Progenitor cell of endocrine pancreas (in vitro differentiated cells): ENCODE measurements at places on chromosomes 6 and 20.

DNA sequence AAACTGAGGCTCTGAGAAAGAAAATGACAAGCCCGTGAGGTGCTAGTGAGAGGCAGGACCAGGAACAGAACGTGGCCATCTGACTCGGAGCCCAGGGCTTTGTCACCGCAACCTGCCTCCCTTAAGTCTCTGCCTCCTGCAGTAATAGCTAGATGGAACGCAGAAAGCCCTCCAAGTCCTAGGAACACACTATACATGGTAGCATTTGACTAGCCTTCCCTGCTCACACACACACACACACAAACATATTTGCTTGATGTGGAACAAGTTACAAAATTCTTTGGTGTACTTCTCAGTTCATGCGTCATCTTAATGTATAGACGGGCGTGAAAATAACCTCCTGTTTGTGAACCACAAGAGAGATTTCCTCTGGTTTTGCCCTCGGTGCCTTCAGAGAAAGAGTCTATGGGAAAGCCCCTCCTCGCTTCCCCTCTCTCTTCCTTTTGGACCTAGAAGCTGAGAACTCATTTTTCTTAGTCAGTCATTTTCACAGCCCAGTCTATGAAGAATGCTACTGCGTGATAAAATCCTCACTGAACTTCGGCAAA lies 38.8 kb downstream of the C6orf52 start:
- DNase-seq = no peak

DNA sequence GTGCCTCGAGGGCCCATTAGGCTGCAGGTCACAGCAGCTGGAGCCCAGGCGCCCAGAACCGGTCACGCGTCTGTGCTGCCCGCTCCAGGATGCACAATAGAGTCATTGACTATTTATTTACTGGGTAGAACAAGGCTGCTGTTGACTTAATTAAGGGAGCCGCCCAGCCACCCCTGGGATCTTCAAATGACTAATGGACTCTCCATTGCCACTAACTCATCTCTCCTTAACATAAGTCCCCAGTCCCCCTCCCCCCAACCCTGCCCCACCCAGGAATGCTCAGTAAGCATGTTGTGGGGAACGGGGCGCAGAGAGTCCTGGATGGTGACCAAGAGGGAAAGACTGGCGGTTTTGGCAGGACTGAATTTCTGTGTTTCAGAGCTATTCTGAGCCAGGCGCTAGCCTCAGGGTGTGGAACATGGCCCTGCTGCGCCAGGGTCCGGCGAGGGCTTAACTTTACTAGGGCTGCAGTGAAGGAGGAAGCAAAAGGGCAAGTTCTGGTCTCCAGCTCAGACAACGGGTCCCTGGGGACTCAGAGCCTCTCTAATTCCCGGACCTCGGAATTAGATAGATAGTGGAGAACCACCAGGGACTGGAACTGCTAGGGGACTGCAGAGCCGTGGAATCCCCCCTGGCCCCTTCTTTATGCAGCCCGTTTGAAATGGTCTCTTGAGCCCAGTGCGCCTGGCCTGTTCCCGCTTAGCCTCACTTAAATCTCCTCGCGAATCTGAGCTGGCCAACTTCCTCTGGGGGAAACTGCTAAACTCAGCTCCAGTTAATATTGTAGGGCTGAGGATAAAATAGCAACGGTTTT lies 1.5 kb upstream of the GRIK2 start:
- no peak for DNase-seq

DNA sequence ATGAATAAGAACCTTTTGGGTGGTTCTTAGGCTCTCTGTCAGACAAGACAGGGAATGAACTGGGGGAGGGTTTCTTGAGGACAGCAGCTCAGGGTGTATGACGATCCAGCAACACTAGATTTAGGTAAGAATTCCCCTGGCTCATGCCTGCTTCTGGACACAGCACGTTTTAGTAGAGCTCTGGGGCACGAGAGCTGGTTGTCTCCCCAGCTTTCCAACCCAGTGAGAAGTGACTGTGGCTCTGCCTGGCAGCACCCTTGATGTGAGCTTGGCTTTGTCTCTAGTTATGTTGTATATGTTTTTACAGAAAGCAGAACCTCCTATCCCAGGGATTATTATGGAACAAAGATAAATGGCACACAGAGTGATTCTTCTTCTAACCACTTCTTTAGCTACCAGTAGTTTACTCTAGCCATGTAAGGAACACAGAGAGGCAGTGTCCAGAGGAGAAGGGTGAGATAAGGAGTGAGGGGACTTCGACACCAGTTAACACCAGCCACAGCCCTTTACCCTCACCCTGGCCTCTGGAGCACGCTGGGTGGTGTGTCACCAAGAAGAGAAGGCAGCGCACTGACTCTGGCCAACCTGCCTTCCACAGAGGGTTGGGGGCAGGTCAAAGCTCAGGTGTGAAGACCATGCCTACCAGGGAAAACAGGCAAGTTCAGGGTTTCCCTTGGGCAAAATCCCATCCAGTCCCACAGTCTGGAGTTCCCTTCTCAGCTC lies 3.9 kb downstream of the APOBEC2 start:
- no peak for DNase-seq

GRCh38 chr20:45373353-45374100 lies 4.6 kb downstream of the TP53TG5 start:
- DNase-seq = peak; percentile 82

GRCh38 chr6:79250559-79250958 lies 16.1 kb upstream of the HMGN3 start:
- no peak for DNase-seq

- DNase-seq = no peak
Measured at GRCh38 chr20:63625771-63626423, 1.0 kb downstream of the GMEB2 start.

GRCh38 chr20:3980260-3981131 lies 34.9 kb downstream of the RNF24 start:
- no peak for DNase-seq

DNA sequence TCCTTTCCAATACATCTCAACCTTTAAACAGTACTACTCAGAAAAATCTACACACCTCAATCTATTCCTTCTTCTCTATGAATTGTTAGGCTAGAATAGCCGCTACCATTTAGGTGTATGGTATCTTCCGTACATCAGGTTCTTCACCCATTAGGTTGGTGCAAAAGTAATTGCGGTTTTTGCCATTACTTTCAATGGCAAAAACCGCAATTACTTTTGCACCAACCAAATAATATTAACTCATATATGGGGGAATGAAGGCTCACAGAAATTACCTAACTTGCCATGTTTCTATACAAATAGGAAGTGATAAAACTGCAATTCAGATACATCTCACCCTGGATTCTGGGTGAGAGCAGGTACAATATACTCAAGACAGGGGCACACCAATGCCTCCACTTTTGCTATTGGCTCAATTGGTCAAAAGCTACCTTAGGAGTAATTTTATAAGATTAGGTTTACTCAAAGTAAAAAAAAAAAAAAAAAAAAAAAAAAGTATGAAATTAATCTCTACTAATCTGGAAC lies 37.7 kb upstream of the ARHGAP18 start:
- DNase-seq = no peak

DNA sequence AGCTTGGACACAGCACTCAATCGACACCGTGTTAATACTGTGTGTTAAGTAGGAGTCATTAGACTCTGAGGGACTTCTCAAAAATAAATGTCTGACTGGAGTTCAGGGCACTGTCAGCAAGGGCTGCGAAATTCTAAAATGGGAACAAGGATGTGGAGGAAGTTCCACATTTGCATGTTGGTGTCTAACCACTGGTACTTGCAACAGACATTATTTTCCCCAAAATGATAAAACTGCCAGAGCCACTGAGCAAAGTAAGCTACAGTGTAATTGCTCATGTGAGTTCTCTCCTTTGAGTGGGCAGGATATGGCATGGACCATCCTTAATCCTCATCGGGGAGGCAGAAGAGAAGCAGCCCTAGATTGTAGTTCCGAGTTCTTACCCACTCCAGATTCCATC lies 215.9 kb downstream of the SLC24A3 start:
- DNase-seq = no peak

DNA sequence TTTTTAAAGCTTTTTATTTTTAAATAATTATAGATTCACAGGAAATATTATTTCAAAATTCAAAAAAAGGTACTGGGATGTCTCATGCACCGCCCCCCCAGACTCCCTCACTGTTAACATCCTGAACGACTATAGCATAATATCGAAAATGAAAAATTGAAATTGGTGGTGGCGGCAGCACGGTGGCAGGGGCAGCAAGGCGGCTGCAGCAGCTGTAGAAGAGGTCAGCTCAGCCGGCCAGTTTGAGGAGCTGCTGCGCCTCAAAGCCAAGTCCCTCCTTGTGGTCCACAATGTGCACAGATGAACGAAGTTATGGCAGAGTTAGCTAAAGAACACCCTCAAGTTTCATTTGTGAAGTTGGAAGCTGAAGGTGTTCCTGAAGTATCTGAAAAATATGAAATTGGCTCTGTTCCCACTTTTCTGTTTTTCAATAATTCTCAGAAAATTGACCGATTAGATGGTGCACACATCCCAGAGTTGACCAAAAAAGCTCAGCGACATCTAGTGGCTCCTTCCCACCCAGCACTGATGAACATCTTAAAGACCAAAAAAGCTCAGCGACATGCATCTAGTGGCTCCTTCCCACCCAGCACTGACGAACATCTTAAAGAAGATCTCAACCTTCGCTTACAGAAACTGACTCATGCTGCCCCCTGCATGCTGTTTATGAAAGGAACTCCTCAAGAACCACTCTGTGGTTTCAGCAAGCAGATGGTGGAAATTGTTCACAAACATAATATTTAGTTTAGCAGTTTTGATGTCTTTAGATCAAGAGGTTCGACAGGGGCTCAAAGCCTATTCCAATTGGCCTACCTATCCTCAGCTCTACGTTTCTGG lies 100.8 kb downstream of the FAM217A start:
- no peak for DNase-seq

- no peak for DNase-seq
Measured at GRCh38 chr20:40563296-40563950, 125.6 kb downstream of the MAFB start.
